ENCODE measurements at places on chromosomes 11 and 22. TPM values are rescaled to one million over a fixed set of nuclear protein-coding genes. Genes with fewer than 3 reads are reported as not detected.

The OR8D1 gene
- total RNA-seq = under 0.01 TPM

The IGLL1 gene
- total RNA-seq = not detected

The C1QTNF5 gene
- 11.0 TPM for total RNA-seq

The CFAP300 gene
- total RNA-seq = 9.4 TPM

The OR8G1 gene
- total RNA-seq = not detected

The FAU gene
- 204 TPM for total RNA-seq

The HSCB gene
- 13.8 TPM for total RNA-seq

The ACTN3 gene
- under 0.01 TPM for total RNA-seq

The MYEOV gene
- total RNA-seq = 4.8 TPM

The TEAD1 gene
- 65.7 TPM for total RNA-seq

The ZFTA gene
- total RNA-seq = 9.9 TPM

The SF3B2 gene
- total RNA-seq = 141 TPM

The OR52I2 gene
- not detected for total RNA-seq

The OR5W2 gene
- not detected for total RNA-seq

The KCNA4 gene
- total RNA-seq = under 0.01 TPM

The GLB1L2 gene
- total RNA-seq = 0.28 TPM
